Skeletal muscle cell (primary cell): ENCODE measurements at places on chromosomes 7 and 10.

GRCh38 chr7:104207348-104207730, 474 bp downstream of the ORC5 start:
- DNase-seq = no peak

GRCh38 chr7:127957886-127958285, 73.4 kb downstream of the LRRC4 start:
- no peak for DNase-seq

- DNase-seq = no peak
Observed at GRCh38 chr10:95538412-95538811, 22.8 kb downstream of the SORBS1 start.

GRCh38 chr7:29063872-29064271, 82.5 kb downstream of the CPVL start:
- DNase-seq = no peak

GRCh38 chr7:140635345-140635744, 5.3 kb downstream of the DENND2A start:
- DNase-seq = no peak

DNA sequence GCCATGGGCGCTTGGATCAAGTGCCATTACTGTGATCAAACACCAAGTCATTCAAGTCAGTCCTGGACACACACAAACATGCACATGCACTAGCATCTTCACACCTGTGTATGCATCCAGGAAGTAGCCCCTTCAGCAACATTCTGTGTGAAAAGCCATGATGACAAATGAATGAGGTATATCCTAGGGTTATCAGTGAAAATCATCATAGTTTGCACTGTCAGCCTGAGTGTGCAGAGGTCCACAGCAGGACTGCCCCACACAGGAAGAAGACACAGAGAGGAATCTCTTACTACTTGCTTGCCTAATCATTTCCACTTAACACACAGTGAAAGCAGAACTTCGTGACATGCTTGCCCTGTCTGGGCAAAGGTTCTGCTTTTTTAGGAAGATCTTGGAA, 184.0 kb upstream of the ADO start:
- no peak for DNase-seq

DNA sequence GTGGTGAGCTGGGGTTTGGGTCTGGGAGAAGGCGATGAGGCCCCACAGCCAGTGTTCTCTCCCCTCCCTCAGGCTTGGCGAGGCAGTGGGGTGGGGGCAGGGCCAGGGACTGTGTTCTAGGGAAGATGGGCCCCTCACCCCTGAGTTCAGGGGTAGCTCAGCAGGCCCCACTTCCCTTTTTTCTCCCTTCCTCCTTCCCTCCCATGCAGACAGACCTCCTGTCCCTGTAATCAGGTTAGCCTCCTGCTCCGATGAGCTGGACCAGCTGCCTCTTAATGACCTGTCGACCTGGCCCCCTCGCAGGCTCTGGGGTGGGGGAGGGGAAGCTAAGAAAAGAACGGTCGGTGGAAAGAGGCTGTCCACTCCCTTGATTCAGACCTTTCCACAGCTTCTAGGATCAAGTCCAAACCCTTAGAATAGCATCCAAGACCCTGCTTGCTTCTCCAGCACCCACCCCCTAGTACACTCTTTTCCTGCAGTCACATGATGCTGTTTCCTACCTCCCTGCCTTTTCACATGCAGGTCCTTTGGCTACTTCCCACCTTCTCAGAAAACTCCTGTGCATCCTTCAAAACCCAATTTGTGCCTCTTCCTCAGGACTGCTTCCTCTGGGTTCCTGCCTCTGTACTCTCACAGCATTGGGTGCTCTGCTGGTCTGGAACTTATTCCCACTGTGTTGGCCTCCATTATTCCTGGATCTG, 64.1 kb downstream of the ZMIZ1 start:
- no peak for DNase-seq

GRCh38 chr10:97903128-97904017, 53.7 kb downstream of the GOLGA7B start:
- DNase-seq = no peak

DNA sequence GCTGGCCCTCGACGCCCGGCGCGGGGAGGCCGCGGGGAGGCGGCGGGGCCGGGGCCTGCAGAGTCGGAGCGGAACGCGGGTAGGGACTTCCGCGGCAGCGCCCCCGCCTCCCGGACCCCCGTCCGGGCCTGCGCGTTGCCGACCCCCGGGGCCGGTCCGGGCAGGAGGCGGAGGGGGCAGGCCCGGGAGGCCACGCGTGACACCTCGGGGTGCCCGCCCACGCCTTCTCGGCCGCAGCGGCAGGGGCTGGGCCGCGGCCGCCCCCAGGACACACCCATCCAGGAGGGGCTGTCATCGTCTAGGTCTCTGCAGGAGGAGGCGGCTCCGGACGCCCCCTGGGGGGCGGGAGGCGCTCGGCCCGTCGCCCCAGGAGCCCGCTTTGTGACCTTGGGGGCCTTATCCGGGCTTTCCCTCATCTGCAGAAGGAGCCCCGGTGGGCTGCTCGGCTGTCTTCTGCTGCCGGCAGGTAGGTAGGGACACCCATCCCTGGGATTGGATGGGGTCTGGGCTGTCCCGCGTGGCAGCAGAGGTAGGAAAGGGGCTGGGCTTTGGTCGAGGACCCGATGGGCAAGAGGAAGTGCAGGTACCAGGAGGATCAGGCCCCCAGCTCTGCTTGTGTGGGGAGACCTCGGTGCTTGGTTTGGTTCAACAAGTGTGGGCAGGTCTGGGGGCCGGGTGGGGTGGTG, 569 bp downstream of the ZNF316 start:
- no peak for DNase-seq

GRCh38 chr7:137903382-137904169, 56.8 kb upstream of the DGKI start:
- no peak for DNase-seq

DNA sequence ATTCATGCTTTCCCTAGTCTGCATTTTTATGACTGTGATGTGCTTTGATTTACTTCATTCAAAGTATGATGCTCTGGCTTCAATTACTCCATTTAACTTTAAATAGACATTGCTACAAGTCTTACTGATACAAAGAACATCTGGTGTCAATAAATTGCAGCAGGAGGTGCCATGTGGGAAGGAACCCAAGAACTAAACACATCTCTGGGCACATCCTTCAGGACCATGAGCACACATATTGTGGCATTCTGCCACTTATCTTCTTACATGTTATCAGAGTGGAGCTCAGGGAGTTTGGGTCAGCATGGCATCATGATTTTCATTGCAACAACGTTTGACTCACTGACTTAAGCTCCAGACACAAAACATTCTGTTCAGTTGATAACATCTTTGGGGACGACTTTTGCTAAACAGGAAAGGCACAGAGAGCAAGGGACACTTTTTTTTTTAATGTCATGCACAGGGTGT, 227.0 kb downstream of the DKK1 start:
- peak; percentile 44 for DNase-seq

- DNase-seq = no peak
Observed at GRCh38 chr10:50322077-50322476, 70.8 kb upstream of the ASAH2 start.

DNA sequence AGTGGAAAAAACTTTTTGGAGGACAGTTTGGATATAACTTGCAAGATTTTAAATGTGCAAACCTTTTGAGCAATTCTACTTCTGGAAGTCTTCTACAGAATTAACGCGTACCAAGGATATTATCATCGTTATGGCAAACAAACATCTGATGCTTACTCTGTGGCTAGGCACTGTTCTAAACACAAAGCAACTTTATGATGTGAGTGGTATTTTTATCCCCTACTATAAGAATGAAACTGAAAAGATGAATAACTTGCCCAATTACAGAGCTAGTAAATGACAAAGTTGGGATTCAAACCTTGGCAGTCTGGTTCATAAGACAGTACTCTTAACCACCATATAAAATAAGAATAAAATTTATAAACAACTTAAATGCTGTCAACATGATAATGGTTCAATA, 15.8 kb downstream of the ASZ1 start:
- DNase-seq = no peak

DNA sequence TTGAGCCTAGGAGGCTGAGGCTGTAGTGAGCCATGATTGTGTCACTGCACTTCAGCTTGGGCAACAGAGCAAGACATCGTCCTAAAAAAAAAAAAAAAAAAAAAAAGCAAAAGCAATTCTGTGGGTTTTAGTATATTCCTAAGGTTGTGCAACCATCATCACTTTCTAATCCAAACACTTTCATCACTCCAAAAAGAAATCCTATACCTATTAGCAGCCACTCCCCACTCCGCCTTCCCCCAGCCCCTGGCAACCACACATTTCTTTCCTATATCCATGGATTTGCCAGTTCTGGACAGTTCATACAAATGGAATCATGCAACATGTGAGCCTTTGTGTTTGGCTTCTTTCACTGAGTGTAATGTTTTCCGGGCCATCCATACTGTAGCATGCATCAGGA, 20.4 kb downstream of the ZAN start:
- DNase-seq = no peak

DNA sequence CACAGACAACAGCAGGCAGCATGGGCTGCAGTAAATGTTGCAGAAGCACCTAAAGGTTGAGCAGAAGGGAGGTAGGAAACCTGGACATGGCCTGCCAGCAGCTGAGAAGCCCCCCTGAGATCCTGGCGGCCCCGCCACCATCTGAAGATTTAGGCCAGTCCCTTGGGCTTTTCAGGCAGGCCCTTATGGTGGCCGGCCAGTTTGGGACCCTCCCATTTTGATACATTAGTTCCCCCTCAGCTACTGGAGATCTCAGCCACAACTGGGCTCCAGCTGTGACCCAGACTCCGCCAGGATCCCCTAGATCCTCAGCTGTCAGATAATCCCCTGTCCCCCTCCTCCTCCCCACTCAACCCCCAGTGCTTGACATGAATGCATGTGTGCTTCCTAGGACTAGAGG, 34.4 kb downstream of the ZNF783 start:
- no peak for DNase-seq

DNA sequence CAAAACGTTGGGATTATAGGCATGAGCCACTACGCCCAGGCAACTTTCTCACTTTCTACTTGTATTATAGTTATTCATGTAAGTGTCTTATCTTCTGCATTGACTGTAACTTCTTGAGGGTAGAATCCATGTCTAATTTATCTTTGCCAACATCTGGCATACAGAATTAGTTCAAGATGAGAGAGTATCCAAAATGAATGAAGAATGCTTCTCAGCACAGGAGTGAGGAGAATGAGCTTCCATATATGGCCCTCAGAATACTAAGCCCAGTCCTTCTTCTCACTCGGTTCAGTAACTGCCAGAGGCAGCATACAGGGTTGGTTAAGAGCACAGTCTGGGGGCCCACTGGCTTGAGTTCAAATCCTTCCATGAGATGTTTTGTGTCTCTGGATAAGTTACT, 75.0 kb upstream of the LRRC17 start:
- no peak for DNase-seq

- no peak for DNase-seq
Observed at GRCh38 chr7:51340029-51340838, 23.6 kb upstream of the COBL start.

DNA sequence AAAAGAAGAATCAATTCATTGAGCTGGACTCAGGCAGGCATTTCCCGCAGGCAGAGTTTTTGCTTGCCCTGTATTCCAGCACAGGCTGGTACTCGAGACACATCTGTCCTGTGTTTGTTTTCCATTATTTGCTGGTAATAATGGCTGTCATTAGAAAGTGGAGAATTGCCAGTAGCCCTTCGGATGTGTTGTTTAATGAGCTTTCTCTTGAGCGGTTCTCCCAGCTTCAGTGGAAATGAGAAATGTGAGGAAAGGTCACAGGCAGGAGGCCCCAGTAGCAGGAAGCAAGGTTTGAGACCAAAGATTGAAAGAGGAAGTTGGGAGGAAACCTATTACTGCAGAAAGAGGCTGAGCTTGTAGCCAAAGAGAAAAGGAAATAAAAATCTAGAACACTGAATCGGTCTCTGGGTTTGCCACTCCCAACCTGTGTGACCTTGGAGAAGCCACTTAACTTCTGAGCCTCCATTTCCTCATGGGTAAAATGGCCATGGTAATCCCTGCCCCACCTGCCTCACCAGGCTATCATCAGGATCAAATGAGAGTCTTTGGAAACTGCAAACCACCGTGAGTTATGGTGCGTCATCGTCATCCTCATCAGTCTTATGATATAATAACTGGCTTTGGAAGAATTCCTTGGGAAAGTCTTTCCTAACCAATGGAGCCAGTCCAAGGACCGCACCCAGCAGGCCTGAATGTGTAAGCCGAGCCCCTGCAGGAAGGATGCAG, 67.7 kb downstream of the TACR2 start:
- DNase-seq = peak; percentile 64

DNA sequence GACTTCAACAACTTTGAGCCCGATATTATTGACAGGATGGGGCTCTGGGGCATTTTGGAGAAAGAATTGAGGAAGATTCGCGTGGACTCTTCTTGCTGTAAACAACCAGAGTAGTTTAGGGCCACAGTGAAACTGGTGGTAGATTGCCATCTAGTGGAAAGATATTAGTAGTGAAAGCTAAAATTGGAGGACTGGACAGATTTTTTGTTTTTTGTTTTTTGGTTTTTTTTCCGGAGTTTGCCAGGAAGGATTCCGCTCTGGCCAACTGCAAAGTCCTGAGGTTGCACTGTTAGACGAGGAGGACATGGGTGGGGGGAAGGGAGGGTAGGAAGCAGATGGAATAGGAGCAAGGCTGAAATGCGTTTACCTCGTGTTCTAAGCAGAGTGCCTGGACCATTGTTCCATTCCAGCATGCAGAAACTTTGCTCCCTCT, 11.7 kb downstream of the NOBOX start:
- peak; percentile 13 for DNase-seq

DNA sequence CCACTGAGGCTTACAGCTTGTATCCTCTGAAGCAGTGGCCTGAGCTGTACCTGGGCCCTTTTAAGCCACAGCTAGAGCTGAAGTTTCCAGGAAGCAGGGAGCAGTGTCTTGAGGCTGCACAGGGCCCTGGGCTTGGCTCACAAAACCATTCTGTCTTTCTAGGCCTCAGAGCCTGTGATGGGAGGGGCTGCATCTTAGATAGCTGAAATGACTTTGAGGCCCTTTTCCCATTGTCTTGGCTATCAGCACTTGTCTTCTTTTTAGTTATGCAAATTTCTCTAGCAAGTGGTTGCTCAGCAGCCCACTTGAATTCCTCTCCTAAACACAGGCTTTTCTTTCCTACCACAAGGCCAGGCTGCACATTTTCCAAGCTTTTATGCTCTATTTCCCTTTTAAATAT, 864.2 kb downstream of the REEP3 start:
- DNase-seq = no peak

GRCh38 chr7:110633313-110633712, 457.6 kb upstream of the LRRN3 start:
- DNase-seq = no peak

DNA sequence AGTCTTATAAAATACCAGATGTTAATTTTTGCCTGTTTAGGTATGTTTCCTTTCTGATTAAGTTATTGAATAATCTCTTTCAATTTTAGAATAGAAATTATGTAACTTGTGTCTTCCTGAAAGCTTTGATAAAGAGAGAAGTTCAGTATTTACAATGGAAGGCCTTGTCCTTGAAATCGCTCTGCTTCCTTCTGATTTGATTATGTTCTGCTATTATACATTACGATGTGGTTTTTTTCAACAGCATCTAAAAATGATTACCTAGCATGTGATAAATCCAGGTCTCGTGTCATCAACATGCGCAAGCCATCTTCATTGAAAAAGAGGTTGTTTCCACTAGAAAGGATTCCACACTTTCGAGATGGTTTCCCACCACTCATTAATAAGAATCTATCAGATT, 96.5 kb upstream of the SLC26A5 start:
- no peak for DNase-seq
